Common myeloid progenitor, CD34-positive (primary cell): ENCODE measurements at places on chromosomes 5 and 9.

- DNase-seq: no peak
These were observed 38.0 kb upstream of the TCERG1 start for GRCh38 chr5:146409054-146409671.

DNA sequence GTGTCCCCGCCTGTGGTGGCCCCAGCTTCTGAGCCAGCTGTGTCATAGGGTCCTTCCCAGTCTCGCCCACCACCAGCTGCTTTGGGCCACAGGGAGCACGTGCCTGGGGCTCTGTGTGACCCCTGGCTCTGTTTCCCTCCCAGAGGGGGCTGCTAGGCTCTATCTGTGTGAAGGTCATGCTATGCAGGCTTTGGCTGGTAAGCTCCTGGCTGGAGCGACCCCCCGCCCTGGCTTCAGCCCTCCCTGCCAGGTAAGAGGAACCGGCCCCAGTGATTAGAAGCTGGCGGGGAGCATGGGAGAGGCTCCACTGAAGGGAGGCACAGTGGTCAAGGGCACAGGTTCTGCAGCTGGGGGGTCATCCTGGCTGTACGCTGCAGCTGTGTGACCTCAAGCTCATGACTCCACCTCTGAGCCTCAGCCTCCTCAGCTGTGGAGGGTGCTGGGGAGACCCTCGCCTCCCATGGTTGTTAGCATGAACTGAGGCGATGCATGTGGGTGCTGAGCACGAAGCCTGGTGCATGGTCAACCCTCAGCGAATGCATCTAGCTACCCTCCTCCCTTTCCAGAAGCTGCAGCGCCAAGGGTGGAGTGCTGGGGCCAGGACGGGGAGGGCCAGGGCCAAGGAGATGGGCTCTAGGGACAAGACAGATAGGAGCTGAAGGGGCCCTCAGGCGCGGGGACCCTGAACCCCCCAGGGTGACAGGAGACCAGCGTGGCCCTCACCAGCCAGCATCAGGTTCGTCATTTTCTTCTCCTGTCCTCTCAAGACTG is 163.8 kb upstream of the MVB12B start:
- no peak for DNase-seq

GRCh38 chr9:114947058-114947457 is 16.7 kb upstream of the TNFSF8 start:
- peak; percentile 97 for DNase-seq

- no peak for DNase-seq
These were observed 3.9 kb downstream of the VCAN start for GRCh38 chr5:83475391-83475863.

- DNase-seq: no peak
These were observed 19.2 kb upstream of the HMGCS1 start for GRCh38 chr5:43332401-43332800.

DNA sequence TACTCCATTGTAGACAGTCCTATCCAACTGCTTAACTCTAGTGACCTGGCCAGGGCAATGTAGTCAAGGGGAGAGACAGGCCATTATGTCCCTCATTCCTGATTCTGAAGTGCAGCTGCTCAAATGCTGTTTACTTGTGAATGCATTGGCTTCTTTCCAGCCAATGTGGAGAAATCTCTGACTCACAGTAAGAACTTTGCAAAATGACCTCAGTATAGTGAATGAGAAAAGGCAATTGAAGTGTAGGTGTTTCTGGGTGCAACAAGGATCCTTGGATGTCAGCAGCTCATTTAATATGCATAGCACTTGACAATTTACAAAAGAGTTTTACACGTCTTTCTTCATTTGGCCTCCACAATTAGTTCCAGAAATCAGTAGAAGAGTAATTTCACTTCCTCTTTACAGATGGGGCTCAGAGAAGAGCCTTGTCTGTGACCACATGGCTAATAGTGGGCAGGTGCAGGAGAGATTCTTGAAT is 367.2 kb downstream of the OSTF1 start:
- DNase-seq: peak; percentile 23

- no peak for DNase-seq
These were observed 513 bp upstream of the RNF180 start for GRCh38 chr5:64165160-64165499.

GRCh38 chr9:30120666-30121065 is 2263.8 kb upstream of the ACO1 start:
- DNase-seq: no peak

- DNase-seq: no peak
These were observed 99.6 kb downstream of the DOCK2 start for GRCh38 chr5:169736653-169737052.

DNA sequence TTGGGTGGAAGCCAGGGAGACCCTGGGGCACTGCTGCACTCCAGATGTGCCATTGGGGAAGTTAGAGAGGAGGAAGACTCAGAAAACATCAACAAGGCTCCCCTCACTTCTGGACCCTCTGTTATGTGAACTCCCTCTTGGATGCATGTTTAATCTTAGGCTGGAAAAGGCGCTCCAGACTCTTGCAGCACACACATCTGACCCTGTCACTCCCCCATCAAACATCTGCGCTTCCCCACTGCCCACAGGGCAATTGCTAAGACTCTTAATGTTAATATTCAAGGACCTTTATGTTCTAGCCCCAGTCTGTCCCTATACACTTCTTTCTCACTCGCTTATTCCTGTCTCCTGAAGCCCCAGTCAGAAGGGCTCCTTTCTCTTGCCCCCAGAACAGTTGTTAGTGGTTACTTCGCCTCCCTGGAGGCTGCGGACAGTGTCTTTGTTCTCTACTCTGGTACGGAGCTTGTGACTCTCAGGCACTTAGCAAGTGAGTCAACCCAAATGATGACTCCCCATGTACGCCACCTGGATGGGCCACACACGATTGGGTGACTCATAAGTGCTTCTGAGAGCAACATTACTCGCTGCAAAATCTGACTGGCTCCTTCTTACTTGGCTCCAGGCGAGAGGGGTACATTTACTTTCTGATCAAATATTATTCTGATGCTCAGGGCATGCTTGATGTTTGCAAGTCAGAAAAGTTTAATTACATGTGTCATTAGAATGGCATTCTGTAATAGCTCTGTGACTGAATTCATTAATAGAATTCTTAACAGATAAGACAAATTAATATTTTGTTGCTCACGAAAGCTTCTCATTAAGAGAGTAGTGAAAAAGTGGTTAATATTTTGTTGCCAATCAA is 193.6 kb downstream of the HSPA4 start:
- peak; percentile 45 for DNase-seq
